Progenitor cell of endocrine pancreas (in vitro differentiated cells): ENCODE measurements at places on chromosomes 7 and 10.

DNA sequence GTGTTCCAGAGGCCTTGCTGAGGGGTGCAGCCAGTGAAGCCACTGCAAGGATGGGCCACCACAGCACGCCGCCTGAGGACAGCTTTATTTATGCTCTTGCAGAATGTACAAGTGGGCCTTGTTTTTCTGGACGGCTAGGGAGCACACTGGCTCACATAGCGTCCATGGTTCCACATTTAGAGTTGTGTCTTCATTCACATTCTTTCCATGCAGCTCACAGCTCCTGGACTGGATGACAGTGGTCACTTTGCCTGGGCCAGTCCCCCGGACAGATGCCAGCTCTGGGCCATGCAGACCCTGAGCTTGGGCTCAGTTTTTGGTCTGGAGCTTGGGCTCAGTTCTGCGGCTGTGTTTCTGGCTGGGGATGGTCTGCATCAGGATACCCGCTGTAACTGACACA, 2.6 kb upstream of the C10orf71 start:
- DNase-seq = no peak

GRCh38 chr10:83990126-83990525, 149.2 kb upstream of the GHITM start:
- DNase-seq = no peak

GRCh38 chr10:71241830-71242621, 29.7 kb downstream of the UNC5B start:
- no peak for DNase-seq

- no peak for DNase-seq
Observed at GRCh38 chr7:106126170-106126938, 14.2 kb upstream of the SYPL1 start.

DNA sequence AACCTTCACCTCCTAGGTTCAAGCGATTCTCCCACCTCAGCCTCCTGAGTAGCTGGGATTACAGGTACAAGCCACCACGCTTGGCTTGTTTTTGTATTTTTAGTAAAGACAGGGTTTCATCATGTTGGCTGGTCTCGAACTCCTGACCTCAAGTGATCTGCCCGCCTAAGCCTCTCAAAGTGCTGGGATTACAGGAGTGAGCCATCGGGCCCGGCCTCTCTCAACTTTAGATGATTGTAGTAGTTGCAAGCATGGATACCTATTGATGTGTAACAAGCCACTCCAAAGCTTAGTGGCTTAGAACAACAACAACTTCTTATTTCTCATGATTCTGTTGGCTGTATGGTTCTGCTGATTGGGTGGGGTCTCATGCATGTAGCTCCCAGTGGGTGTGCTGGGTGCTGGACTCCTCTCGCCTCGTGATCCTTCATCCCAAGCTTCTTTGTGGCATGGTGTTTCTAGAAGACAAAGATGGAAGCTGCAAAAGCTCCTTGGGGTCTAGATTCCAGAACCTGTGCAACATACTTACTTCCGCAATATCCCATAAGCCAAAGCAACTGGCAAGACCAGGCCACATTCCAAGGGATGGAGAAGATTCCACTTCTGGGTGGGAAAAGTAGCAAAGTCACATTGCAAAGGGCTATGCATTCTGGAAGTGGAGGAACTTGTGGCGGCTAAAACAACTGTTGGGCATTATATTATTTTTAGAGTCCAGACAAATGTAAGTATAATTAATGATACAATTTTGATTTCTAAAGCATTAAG, 37.9 kb downstream of the SKIDA1 start:
- no peak for DNase-seq

DNA sequence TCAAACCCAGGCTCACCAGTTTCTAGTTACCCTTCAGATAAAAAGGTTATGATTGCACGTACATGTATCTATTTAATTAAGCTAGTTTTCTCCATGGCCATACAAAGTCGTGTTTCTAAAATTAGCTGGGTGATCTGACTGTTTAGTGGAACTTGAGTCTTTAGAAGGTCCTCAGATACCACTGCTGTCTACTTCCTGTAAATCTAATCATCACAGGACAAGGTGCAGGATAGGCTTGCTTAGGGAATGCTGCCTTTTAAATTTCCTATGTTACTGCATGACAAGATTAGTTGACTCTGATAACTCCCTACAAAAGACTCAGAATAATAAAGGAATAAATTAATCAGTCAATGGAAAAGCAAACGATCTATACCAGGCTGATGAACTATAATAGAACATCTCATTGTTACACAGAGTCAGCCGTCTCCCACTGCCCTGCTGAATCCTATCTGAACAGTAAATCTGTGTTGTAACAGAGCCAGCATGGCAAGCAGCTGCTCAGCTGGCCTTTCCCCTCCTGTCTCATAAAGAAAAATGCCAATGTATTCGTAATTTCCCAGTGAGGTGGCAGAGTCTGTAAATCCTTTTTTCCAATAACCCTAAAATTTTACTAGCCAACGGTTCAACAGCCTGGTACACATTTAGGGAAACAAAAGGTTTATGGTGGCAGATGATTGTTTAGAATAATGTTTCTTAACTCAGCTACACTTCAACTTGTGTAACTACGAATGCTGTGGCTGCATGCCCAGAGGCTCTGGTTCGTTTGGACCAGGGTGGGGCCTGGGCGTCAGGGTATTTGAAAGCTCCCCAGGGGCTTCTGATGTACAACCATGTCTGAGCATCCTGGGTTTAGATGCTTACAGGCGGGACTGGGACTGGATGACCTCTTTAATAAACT, 318.0 kb downstream of the PAXIP1 start:
- DNase-seq = no peak

DNA sequence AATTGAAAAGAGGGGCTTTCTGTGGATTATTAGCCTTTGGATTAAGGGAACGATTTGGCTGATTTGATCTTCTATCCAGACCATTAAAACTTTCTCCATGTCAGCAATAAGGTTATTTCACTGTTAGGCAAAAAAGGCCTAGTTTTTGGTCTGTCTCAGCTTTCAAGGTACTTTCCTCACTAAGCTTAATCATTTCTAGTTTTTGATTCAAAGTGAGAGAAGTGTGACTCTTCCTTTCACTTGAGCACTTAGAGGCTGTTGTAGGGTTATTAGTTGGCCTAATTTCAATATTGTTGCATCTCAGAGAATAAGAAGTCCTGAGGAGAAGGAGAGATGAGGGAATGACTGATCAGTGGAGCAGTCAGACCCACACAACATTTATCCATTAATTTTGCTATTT, 596.0 kb upstream of the TPK1 start:
- no peak for DNase-seq

DNA sequence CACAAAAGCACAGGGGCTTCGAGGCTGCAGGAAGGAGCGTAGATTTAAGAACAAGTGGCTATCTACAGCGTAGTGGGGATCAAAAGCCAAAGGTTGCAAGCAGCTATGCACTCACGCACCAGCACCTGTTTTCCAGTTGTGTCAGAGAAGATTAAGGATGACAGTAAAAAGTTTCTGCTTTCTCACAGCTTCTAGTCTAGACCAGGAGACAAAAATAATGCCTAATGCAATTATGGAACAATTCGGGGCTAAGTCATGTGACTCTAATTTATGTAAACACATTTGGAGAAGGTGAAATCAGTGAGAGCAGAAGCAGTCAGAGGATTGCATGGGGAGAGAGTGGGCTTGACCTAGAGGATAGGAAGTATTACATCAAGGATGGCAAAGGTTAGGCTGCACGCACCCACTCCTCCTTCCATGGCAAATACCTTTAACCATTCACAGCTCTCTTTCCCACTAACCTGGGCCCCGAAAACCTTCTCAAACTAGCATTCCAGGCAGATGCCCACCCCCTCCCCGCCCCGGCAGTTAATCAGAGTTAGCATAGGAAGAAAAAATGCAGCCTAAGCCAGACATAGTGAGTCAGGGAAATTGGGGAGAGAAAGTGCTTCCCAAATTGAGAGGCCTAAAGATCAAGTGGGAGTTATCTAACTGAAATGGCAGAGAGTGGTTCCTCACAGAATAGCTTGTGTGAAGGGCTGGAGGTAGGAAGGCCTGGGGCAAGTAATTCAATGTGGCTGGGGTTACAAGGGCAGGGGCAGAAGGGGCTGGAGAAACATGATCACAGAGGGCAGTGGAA, 48.2 kb upstream of the GPAM start:
- no peak for DNase-seq

- no peak for DNase-seq
Observed at GRCh38 chr10:60942788-60943315, 1.1 kb downstream of the RHOBTB1 start.

DNA sequence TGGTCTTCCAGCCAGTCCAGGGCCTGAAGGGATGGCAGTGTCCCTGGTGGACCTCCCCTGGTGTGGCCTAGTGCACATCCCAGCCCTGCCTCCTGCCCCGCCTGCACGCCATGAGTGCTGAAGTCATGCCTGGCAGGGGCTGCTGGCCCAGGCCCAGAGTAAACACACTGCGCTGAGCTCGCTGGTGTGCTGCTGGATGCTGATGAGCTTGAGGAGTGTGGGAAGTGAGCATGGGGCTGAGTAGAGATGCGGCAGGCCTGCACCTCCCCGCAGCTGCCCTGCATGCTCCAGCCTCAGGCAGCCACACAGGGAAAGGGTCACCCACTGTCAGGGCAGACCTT, 43.2 kb downstream of the HTRA1 start:
- DNase-seq = no peak

DNA sequence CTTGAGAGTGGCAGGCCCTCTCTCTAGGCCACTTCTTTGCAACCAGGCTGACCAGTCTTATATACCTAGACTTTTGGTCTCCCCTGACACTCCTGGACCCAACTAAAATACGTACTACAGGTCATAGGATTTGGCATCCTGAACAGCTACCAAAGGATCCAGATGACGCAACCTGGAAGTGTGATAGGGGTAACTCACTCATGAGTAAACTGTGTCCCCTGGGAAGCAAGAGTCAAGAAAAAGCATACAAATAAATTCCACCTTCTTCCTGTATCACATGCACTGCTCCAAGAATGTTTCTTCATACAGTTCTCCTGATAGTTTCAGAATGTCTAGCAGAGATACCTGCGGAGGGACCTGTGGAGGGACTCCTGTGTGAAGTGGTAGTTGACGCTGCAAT, 172.3 kb downstream of the MDFIC start:
- DNase-seq = no peak

- no peak for DNase-seq
Observed at GRCh38 chr7:30963842-30964241, at the start of gene GHRHR. Gene GHRHR, plus strand, starts transcription at chr7:30963953. Its CDS starts 116 bp downstream, at chr7:30964069.

DNA sequence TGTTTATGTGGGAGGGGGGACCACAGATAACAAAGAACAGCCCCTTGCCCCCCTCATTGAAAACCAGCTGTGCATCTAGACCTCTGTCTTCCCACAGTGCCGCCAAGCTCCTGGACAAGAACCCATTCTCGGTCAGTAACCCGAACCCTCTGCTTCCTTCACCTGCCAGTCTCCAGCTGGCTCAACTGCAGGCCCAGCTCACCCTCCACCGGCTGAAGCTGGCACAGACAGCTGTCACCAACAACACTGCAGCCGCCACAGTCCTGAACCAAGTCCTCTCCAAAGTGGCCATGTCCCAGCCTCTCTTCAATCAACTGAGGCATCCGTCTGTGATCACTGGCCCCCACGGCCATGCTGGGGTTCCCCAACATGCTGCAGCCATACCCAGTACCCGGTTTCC, 91.0 kb upstream of the PDCD4 start:
- DNase-seq = no peak

- no peak for DNase-seq
Observed at GRCh38 chr7:20521243-20521642, 94.2 kb upstream of the ABCB5 start.

- no peak for DNase-seq
Observed at GRCh38 chr7:128189231-128189930, 51.7 kb upstream of the LEP start.

- DNase-seq = no peak
Observed at GRCh38 chr7:128201690-128202085, 39.4 kb upstream of the LEP start.

DNA sequence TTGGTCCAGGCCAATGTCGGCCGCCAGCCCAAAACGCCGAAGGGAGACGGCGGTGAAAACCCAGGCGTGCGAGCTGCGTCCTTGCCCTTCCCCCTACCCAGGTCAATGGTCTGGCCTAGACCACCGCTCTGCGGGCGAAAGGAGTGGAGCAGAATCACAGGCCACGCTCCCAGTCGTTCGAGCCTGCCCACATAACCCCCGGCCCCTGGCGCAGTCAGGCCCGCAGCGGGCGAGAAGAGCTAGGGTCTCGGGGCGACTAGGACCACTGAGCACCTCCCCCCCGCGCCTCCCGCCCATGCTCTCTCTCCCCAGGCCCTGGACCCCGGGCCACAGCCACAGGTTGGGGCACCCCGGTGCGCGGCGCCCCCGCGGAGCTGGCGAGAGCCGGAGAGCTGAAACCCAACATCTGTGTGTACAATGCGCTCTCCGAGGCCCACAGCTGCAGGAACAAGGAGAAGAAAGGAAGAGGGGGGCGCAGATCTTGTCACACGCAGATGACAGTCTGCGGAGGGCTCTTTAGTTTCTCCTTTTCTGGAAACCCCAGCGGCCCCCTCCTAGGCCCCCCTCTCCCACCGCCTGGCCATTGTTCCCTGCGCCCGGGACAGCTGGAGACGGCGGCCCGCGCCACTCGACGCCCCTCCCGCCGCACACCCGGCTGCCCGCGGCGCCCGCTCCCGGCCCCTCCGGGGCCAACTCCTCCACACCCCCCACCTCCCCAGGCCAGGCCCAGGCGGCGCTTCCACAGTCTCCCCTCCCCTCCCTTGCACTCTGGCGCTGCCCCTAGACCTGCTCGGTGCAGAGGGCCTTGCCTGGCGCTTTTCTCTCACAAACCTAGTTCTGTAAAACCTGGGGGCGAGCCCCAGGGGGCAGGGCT, 355.0 kb downstream of the DNAJB6 start:
- no peak for DNase-seq

GRCh38 chr7:20201380-20201779, 15.8 kb downstream of the MACC1 start:
- no peak for DNase-seq

- no peak for DNase-seq
Observed at GRCh38 chr7:84847038-84847437, 339.8 kb downstream of the SEMA3D start.

DNA sequence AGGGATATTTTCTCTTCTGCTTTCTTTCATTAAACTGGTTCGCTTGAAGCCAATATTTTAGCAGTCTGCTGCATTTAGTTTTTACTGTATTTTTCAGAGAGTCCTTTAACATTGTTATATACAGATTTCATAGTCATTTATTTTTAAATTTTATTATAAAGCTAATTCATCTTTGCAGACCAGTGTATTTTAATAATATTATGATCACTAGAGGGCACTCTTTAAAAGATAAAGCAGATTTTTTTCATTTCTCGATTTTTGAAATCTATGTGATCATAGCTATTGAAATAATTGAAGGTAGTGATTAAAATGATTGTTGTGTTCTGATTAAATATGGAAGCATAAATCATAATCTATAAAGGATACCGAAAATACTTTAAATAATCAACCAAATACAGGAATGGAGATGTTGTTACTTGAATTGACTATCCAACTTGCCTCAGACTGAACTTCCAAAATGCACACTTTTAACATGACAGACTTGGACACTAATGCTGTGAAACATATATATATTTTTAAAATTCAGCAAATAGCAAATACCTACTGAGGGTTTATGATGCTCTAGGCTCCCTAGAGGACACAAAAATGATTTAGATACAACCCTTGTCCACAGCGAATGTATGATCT, 35.2 kb downstream of the ST7 start:
- no peak for DNase-seq

- DNase-seq = no peak
Observed at GRCh38 chr7:46290374-46291049, 369.4 kb upstream of the IGFBP3 start.

- no peak for DNase-seq
Observed at GRCh38 chr7:57245206-57245605, 113.0 kb upstream of the ZNF479 start.
